Frontal cortex (tissue), 4 donors: ENCODE measurements at places on chromosomes 4 and X. TPM values are rescaled to one million over a fixed set of nuclear protein-coding genes. Genes with fewer than 3 reads are reported as not detected.

- DNase-seq = no peak
These were observed 32.8 kb upstream of the IL13RA1 start for GRCh38 chrX:118694638-118695037.

Gene SLC25A4
- total RNA-seq = 35.1 TPM

DNA sequence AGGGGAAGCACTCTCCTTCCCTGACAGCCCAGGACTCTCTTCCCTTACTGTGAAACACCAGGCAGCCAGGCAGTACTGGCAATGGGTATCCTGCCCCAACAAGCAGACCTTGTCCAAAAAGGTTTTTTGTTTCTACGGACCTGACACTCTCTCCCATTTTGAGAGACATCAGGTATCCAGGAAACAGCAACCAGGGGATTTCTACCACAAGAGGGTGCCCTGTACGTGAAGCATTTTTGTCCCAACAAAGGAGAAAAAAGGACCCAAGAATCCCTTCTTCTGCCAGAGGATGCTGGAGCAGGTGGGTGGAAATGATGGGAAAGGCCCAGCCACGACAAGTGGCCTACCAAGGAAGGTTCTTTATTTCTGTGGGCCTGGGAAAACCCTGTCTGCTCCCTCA is 65.7 kb upstream of the FGF13 start:
- no peak for DNase-seq

Gene TRPC5OS
- total RNA-seq = not detected

Gene GAGE2A
- total RNA-seq = not detected

- DNase-seq = no peak
These were observed 16.0 kb upstream of the C4orf36 start for GRCh38 chr4:86908251-86908657.

DNA sequence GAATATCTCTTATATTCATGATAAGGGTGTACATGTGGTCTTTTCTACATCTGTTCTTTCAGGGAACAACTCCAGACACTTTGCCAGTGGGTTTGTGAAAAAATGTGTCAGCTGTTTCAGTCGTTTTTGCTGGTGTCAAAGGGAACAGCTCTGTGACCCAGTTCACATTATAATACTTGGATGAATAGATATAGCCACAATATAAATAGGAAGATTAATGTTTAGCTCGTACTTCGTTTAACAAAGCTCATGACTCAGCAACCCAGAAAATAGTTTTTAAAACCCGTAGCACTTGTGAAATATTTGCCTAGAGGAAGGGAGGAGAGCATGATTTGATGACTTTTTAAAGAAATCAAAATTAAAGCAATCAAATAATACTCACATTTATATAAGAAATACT is 7.9 kb downstream of the LIAS start:
- DNase-seq = no peak

GRCh38 chrX:134026565-134027311 is 41.3 kb upstream of the GPC3 start:
- peak; percentile 3 for DNase-seq

DNA sequence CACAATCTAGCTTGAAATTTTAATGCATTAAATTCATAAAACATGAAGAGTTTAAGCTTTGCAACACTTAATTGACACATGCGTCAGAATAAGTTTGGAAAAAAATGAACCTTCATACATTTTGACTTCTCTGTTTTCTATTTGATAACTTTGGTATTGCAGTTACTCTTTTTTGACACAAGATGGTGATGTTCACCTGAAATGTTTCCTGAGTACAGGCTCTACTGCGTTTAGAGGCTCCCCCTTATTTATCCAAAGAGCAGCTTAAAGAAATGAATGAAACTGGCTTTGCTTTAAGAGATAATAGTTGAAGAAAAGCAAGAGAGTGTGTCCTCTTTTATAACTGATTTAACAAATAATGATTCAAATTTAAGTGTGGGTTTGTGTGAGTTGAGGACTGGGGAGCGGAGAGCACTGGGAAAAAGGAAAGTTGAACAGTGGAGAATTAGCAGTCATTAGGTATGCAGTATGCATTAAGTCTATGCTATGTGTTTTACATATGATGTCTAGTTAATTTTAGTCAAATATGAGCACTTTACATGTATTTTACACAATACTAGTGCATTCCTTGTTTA is 180.6 kb upstream of the NUDT6 start:
- peak; percentile 33 for DNase-seq
